Fibroblast of skin of right biceps (primary cell): ENCODE measurements at places on chromosomes 7 and 10.
A peak's percentile ranks its signal among the peaks of the same experiment; 100 is the strongest.

- peak; percentile 65 for DNase-seq
These were observed 1.4 kb upstream of the LCOR start for GRCh38 chr10:96830511-96831199.

DNA sequence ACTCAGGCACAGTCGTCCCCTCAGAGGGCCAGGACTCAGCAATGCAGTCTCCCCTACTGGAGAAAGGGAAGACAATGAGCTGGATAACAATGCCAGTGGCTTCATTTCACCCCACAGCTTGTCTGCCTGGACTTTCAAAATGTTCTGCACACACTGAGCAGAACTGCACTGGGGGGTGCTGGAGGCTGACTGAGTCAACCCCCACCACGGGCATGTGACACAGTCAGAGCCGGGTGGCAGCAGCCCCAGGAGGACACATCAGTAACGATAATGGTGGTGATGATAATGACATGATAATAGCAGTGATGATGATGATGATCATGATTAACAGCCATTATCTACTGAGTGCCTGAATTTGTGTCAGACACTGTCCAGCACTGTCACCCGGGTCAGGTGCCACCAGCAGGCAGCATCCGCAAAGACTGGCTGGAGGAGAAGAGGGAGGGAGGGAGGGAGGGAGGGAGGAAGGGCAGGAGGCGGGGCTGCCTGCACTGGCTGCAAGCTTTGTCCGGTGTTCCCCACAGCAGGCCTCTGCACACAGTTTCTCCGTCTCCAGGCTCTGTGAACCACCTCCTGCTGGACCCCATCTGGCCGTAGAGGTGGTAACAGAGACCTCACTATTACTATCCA lies 67.4 kb downstream of the PLXNA4 start:
- no peak for DNase-seq

GRCh38 chr7:5370454-5371353 lies 52.9 kb downstream of the TNRC18 start:
- DNase-seq: no peak

DNA sequence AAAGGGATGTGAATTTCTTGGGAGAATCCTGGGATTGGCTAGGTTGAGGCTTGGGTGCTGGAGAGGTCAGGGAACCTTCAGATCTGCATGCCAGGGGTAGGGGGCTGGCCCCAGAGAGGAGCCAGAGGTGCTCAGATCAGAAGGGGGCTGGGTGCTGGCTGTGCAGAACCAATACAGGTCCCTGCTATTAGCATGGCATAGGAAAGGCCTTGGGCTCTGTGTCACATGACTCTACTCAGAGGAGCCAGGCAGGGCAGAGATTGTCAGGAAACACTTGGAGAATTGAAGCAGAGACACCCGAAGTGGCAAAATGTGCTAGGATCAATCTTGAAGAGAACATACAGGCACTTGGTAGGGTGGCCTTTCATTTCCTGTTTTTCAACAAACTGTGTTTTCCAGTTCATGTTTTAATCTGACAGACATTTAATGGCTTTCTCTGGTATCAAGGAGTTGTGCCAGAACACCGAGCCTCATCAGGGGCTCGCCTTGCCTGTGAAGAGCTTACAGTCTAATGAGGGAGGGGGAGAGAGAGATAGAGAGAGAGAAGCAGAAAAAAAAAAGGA lies 498.9 kb downstream of the RPS24 start:
- DNase-seq: no peak

- no peak for DNase-seq
These were observed 50.2 kb upstream of the ZMIZ1 start for GRCh38 chr10:79018521-79019011.

GRCh38 chr7:155438777-155439176 lies 19.2 kb upstream of the EN2 start:
- DNase-seq: no peak

DNA sequence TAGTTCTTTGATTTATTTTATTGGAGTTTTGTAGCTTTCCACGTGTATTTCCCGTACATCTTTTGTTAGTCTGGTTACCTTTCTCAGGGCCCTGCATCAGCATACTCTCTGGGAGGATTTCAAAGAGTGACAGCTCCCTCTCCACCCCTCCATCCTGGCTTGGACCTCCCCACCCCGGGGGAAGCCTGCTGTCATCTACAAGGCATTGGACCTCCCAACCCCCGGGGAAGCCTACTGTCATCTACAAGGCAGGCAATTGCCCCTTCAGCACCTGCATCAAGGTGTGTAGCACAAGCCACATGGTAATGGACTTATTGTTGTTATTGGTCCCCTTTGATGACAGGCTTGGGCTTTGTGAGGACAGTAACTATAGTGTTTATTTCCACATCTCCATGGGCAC lies 390.1 kb downstream of the TCERG1L start:
- DNase-seq: no peak

- peak; percentile 26 for DNase-seq
These were observed at the start of gene LRRN3 for GRCh38 chr7:111090846-111091245. Gene LRRN3 (plus strand): TSS chr7:111091127. CDS start chr7:111122773, 31,646 bp downstream.

DNA sequence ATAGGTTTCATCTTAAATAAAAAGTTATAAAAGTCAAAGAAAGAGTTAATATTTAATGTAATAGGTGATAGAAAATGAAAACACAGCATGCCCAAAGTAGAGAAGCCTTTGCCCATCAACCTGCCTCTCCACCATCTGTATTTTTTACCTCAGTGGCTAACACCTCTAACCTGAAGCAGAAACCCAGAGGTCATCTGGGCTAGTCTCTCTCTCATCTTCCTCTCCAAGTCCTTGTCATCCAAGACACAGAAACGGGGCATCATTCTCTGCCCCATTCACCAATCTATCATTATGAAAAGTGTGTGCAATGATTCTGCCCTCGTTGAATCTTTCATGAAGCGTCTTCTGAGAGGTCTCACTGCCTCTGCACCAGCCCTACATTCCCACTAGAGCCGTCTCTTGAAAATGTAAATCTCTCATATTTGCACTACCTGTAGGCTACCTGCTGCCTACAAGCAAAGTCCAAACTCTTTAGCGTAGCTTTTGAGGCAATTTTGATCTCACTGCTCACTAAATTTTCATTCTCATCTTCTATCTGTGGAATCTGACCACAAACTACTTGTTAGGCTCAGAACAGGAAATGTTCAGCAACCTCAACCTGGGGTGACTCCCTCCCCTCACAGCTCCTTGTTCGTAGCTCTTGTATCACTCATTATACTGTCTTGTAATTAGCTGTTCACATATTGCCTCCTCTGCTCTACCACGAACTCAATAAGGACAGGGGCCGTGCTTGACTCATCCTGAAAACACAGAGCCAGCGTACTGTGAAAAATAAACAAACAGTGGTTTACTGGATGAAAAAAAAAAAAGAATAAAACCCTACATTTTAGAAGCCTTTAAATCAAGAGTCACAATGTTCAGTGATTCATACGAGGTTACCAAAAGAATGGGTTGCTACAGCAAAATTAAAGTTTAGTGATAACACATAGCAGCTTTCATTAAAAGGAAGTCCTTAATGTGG lies 83.1 kb downstream of the CTNNA3 start:
- peak; percentile 87 for DNase-seq

- DNase-seq: no peak
These were observed 4.4 kb downstream of the TBATA start for GRCh38 chr10:70780772-70781171.

DNA sequence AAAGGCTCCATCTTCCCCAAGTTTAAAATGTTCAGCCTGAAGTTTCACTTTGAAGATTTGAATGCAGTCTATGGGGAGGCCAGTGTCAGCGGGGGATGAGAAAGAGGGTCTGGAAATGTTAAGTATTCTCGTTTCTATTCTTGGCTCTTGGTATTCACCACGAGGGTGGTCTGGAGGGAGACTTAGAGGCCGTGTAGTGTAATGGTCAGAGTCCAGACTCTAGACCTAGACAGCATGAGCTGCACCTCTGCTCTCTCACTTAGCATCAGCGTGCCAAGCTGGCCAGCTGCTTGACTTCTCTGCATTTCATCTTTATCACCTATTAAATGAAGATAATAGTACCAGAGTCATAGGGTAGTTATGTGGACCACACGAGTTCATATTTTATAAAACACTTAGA lies 57.9 kb downstream of the MKX start:
- no peak for DNase-seq

- peak; percentile 11 for DNase-seq
These were observed 67.9 kb upstream of the PRKCQ start for GRCh38 chr10:6647811-6648526.

DNA sequence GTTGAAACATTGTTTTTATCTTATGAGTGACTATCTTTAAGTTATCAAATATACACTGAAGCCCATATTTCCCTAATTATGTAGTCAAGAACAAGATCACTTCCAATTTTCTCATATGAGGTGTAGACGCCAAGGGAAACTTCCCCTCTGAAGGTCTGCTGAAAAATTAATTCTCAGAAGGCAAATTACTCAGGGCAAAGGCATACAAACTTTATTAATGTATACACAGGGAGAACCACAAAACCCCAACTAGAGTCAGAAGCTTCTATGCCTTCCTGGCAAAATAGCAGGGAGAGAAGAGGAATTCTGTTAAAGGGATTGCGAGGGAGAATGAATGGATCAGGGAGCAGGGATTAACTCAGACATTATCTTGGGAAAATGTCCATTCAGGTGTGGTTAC lies 83.4 kb downstream of the DOCK4 start:
- DNase-seq: no peak

DNA sequence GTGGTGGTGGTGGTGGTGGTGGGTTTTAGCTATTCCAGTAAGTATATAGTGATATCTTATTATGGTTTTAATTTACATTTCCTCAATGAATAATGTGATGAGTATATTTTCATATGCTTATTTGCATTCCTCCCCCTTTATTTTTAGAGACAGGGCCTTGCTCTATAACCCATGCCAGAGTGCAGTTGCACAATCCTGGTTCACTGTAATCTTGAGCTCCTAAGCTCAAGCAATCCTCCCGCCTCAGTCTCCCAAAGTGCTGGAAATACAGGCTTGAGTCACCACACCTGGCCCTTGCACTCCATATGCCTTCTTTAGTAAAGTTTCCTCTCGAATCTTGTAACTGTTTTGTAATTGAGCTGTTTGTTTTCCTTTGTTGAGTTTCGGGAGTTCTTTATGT lies 577.7 kb upstream of the AUTS2 start:
- DNase-seq: no peak

GRCh38 chr7:69684369-69685292 lies 86.4 kb downstream of the AUTS2 start:
- no peak for DNase-seq

DNA sequence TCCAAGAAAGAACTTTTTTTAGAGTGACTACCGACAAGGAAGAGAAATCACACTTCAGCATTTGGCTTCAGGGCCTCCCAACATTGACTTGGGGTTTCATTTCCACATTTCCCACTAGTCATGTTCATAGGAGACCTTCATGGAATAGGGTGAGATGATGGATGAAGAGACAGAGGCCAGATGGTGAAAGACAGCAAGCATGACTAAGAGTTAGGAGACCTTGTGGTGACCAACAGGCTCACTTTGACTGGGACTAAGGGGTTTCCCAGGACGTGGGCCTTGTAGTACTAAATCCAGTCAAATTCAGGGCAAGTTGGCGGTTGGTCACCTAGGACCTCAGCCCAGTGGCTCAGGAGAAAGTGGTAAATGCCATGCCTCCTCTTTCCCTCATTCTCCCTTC lies 3.0 kb upstream of the GIMAP5 start:
- DNase-seq: no peak

DNA sequence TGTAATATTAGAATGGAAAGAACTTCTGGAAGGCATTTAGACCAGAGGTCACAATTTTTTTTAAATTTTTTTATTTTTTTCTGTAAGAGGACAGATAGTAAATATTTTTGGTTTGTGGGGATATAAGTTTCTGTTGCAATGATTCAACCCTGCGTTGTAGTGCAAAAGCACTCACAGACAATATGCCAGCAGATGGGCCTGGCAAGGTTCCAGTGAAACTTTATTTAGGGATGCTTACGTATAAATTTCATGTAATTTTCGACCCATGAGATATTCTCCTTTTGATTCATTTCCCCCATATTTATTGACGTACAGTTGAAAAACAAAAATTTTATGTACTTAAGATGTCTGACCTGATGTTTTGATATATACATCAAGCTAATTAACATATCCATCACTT lies 72.8 kb upstream of the NMT2 start:
- no peak for DNase-seq

DNA sequence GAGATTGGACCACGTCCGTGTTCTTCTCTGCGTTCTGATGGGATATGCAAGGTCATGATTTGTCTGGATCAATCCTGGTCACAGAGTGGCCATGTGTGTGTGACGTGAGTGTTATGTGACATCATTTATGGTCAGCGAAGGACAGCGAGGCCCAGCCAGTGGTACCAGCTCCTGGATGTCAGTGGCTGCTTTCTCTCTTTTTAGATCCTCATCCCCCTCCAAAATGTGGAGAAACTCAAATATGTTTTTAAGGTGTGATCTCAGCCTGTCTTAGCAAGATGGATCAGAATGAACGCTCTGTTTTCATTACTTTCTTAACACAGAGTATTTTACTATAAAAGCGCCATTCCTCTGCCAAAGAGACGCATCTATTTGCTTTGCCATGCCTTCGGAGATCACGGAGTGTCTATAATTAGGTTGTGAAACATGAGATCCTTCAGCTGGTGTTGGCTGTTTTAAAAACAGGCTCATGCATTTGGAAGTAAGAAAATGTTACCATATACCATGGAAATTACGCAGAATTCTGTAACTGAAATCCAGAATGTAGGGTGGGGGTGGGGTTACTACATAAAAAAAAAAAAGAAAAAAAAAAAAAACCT lies 245.5 kb upstream of the TCERG1L start:
- DNase-seq: no peak

- peak; percentile 19 for DNase-seq
These were observed 750.7 kb upstream of the SORCS1 start for GRCh38 chr10:107915215-107915610.

GRCh38 chr7:33276325-33276724 lies 147.0 kb downstream of the BBS9 start:
- no peak for DNase-seq

- DNase-seq: peak; percentile 59
These were observed 57.4 kb downstream of the CDK6 start for GRCh38 chr7:92778972-92779371.

DNA sequence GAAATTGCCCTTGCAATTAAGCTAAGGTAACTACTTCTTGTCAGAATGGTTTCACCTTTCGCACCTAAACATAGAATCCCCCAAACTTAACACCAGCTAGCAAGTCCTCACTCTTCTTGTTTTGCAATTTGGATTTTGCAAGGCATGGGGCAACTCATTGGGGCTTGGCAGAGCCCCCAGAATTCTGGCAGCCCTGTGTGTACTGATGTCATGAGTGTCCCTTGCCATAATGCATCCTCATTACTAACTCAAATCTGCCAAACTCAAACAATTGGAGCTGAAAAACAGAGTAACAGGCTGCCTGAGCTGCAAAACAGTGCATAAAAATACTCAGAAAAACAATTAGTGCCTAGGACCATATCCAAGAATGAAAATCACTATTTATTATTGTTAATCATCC lies 7.9 kb upstream of the XPNPEP1 start:
- DNase-seq: no peak
